ENCODE measurements at places on chromosomes 5 and 9.

- DNase-seq = no peak
Observed at GRCh38 chr5:133709209-133709725, 96.9 kb upstream of the FSTL4 start.

GRCh38 chr5:10632110-10632761, 68.4 kb downstream of the ANKRD33B start:
- no peak for DNase-seq

DNA sequence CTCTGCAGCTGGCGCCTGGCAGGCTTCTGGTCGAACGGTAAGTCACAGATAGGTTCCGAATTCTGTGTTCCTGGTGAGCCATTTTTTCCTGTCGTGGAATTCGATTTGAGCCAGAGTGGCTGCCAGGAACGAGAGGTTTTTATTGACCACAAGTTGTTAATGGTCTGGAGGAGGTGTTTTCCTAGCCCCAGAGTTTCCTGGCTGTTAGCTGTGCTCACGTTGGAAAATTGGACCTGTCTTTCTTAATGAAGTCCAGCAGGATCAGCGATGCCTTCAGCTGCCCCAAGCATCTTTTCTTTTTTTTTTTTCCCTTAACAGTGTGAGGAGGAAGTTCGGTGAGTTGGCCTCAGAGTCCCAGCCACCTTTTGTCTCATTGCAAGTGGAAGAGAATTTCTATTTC, 62.9 kb downstream of the COL5A1 start:
- no peak for DNase-seq

GRCh38 chr5:113617191-113617796, 103.8 kb downstream of the YTHDC2 start:
- DNase-seq = no peak

DNA sequence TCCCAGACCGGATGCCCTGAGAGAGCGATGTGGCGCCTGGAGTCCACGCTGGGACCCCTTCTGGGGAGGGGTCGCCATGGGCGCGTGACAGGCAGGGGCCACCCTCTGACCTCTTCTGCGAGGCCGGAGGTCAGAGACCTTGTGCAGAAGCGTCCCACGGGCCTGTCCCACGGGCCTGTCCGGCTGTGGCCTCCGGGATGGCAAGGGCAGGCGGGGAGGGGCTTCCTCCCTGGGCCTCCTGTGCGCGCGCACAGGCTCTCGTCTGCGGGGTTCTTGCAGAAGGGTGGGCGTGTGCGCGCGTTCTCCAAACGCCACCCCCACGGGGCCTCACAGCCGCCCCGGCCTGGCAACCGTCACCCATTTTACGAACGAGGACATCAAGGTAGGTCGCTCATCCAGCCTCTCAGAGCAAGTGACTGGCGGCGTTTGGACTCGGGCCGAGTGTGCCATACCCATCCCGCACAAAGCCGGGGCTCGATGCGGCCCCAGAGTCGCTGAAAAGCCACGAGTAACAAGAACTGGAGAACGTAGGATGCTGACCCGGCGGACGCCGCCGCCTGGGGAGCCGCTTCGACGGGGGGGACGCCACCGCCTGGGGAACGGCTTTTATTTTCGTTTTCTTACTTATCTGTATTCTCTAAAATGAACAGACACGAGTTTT, 897 bp downstream of the AHRR start:
- DNase-seq = no peak

DNA sequence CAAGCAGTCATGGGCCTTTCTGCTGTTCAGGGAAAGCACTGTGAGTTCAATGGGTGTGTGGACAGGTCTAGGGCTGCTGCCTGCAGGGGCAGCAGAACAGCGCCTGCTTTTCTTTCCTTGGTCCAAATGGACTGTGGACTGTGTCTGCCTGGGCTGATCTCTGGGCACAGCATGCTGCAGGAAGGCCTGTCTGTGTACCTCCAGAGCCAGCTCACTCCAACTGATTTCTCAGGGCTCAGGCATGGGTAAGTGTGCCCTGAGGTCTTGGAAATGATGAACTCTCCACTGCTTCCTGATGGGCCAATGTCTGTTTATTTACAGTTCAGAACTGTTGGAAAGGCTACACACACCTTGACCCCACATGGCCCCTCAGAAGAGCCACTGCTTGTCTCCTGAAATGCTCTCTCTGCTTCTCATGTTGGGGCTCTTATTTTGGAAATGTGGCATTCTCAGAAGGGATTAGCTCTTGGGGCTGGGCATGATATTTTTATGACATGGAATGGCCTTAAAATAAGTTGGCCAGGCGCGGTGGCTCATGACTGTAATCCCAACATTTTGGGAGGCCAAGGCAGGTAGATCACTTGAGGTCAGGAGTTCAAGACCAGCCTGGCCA, 27.0 kb downstream of the SLC22A4 start:
- DNase-seq = no peak

DNA sequence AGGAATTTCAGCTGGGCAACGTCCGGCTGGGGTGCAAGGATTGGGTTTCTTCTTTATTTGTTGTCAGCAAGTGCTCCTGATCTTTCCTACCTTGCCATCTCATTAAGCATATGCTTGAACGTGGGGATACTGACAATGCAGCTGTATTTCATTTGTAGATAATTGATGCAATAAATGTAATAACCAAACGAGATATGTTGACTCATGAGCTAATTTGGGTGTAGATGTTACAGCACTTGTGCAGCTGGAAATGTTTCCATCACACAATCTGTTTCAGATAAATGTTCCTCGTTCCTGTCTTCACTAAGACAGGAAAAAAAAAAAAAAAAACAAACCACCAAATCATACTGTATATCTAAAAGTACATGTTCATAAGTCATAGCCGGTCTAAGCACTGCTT, 123.8 kb downstream of the DMRT2 start:
- DNase-seq = no peak

GRCh38 chr9:69380301-69380700, 55.3 kb downstream of the ENTREP1 start:
- DNase-seq = no peak

DNA sequence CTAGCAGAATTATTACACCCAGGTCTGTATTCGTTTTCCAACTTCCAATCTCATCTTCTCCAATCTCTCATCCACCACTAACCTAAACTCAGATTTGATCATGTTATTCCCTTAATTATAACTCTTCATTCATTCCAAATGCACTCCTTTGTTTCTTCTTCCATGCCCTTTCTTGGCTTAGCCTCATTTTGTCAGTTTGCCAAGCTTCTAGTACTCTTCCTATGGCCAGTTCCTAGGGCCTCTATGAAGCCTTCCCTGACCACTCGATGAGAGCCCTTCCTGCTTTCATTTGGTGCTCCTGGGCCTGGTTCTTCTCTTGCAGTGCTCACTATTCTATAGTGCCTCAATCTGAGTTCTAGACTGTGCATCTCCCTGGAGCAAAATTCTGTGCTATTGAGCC, 5.8 kb downstream of the FAM219A start:
- no peak for DNase-seq

- DNase-seq = no peak
Observed at GRCh38 chr9:95296761-95297160, 20.7 kb downstream of the FANCC start.

- no peak for DNase-seq
Observed at GRCh38 chr5:135641734-135642487, 63.1 kb upstream of the CXCL14 start.

GRCh38 chr5:139407517-139407916, 3.6 kb upstream of the SPATA24 start:
- no peak for DNase-seq

GRCh38 chr5:157502143-157502647, 42.2 kb downstream of the NIPAL4 start:
- peak; percentile 13 for DNase-seq

- no peak for DNase-seq
Observed at GRCh38 chr9:8419596-8420275, 620.2 kb upstream of the DMAC1 start.

GRCh38 chr9:76373173-76373783, 20.9 kb downstream of the RFK start:
- DNase-seq = no peak

GRCh38 chr5:1666812-1667588, 132.6 kb downstream of the MRPL36 start:
- no peak for DNase-seq

DNA sequence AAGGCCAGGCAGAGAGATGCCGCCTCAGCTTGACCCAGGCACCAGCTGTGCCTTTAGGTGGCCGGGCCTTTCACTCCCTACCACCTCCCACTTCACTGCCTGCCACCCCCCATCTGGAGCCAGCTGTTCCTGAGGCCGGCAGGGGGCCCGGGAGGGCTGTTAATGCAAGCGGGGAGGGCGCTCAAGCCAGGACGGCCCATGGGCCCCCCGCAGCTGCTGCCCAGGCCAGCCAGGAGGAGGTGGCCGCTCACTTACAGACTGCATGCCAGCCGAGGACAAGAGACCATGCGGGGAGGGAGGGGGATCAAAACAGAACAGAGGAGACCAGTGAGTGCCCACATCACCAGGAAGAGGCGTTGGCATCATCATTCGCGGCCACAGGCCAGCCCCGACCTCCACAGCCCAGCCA, 4.5 kb downstream of the ABCA2 start:
- no peak for DNase-seq

DNA sequence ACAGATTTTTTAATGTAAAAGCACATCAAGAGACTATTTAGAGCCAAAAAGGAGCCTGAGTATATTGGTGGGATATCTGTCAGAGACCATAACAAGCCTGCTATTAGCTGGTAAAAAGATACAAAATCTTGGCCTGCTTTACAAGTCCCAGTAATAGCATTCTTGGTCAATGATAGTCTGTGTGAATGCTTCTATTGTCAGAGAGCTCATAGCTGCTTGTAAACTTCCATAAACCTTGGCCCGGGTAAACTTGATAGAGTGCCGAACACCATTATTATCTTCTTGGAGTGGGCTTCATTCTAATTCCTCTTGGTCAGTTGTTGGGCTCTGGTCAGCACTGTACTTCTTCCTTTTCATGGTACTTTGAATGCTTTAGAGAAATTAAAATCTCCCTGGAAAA, 64.0 kb downstream of the UBAP1 start:
- no peak for DNase-seq

DNA sequence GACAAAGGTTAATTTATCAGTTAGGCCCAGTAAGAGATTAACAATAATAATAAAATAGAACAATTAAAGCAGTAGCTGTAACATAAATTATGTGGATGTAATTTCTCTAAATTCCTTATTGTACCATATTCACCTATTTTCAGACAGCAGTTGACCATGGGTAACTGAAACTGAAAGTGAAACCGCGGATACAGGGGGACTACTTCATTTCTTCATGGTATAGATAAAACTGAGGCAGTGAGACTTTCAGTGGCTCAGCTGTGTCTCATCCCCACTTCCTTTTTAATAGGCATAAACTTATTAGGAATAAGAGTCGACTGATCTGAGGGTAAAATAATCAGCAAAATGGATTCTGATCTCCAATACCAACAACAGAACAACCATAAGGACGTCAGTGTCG, 174.0 kb upstream of the WWC1 start:
- DNase-seq = peak; percentile 8

GRCh38 chr5:79859588-79859987, 131.5 kb downstream of the MTX3 start:
- no peak for DNase-seq

DNA sequence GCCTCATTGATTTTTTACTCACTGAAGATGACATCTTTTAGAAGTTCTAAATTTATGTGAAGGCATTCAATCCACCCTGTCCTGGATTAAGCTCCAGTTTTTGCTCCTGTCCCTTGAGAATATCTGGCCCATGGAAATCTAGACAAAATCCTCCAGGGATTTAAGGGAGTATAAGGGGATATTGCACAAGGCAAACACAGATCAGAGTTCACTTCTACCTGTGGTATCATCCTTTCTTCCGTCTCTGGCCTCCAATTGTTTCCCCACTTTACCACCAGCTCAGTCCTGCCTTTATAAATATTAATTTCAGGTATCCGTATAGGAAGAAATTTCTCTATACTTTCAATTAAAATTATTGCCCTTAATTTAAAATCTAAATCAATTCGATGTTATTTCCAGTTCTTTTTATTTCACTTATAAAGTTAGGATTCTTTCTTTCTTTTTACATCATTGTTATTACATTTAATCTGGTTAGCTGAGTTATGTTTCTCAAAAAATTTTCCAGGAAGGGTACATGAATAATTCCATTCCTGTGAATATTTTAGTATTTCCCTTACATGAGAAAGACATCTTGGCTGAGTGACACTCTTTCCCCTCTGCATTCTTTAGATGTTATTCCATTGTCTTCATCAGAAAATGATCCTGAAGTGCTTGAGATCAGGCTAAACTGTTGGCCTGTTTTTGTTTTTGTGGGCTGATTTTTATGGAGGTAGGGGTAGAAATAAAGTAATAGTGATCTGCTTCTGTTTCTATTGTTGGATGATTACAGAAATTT, 194.3 kb upstream of the MAP3K1 start:
- DNase-seq = no peak

DNA sequence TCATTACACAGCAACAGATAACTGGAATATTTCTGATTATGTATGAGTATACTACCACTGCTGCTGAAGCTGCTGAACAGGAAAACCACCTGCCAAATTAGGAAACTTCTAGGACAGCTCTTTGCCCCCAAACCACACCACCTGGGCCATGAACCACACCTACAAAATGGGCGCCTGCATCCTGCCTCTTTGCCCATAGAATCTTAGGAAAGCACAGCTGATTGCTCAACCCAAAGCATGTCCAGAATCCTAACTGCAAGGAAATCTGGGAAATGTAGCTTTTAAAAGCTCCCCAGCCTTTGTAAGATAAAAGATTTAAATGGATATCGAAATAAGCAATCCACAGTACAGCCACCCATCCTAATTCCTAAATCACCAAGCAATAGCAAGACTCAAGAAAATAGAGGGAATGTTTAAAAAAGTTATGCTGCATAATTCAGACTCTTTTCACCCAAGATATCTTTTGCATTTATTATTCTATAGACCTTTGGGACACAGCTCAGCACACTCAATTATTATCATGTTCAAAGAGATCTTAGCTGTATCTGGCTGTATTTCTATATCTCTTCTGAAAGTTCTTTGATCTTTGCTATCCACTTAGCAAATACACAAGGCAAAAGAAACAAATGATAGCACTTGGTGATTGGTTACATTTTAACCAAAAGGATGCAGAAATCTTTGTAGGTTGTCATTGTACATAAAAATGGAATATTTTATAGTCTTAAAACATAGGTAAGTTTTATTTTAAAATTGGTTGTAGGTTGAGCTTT, 6.8 kb upstream of the C9orf152 start:
- peak; percentile 42 for DNase-seq
